ENCODE measurements at places on chromosomes 5 and 9. TPM values are rescaled to one million over a fixed set of nuclear protein-coding genes. Genes with fewer than 3 reads are reported as not detected.

- DNase-seq = no peak
Measured at GRCh38 chr9:127386249-127386648, 10.7 kb upstream of the SLC2A8 start.

DNA sequence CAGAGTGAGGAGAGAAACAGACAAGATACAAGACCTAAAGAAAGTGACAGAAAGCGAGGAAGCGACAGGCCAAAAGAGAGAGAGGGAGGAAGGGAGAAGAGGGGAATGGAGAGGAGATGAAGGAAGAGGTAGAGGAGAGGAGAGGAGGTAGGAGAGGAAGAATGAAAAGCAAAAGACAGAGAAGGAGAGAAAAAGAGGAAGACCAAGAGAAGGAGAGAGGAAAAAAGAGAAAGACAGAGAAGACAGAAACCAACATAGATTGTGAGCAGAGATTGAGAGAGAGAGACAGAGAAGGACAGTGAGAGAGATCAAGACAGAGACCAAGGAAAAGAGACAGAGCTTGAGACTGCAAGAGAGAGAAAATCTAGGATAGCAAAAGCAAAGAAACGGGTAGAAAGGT lies 58.6 kb upstream of the FNIP1 start:
- no peak for DNase-seq

GRCh38 chr9:129548571-129549135 lies 72.2 kb downstream of the C9orf50 start:
- no peak for DNase-seq

DNA sequence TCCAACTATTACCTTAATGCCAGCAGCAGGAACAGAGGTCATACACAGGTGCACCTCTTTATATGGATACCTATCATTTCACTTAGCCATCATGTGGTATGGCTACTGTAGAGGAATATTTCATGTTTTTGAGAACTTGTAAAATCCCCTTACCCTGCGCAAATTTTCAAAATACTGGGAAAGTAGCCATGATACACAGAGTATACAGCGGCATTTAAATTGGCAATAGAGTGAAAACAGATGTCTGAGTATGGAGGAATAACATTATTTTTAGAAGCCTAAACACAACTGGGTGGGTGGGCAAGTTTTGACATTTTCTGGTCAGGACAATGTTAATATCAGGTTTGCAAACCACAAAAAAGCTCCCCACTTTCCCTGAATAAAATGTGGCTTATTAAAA lies 109.5 kb downstream of the SMIM23 start:
- no peak for DNase-seq

DNA sequence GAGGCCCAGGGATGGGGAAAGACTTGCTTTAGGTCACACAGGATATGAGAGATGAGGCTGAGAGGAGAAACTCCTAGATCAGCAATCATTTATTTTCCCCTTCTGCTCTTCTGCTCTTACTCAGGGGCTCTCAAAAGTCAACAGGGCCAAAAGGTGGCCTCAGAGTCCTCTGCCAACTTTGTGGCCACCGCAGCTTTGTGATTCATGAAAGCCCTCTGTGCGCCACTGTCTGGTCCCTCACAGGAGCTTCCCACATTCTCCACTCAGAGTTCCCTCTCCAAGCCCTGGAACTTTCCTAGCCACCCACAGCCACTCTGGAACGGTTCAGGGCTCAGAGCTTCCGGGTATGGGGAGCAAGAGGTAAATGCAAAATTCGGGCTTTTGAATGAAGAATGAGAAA lies 82.4 kb downstream of the COL27A1 start:
- DNase-seq = no peak

DNA sequence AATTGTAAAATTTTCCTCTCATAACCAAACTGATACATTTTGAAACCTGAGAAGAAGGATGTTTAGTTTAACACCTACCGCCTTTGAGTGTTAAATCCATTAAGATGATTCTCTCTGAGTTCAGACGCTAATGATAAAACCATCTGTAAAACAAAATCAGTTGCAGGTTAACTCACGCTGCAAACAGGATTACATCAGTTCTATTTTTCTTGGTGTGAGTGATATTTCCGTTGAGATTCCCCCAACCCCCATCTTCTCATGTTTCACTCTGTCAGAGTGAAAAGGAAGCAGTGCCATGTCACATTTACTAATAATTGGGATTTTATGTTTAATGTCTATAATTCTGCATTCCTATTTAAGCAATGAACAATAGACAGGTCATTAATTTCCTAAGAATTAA lies 146.5 kb downstream of the FANCC start:
- DNase-seq = no peak

DNA sequence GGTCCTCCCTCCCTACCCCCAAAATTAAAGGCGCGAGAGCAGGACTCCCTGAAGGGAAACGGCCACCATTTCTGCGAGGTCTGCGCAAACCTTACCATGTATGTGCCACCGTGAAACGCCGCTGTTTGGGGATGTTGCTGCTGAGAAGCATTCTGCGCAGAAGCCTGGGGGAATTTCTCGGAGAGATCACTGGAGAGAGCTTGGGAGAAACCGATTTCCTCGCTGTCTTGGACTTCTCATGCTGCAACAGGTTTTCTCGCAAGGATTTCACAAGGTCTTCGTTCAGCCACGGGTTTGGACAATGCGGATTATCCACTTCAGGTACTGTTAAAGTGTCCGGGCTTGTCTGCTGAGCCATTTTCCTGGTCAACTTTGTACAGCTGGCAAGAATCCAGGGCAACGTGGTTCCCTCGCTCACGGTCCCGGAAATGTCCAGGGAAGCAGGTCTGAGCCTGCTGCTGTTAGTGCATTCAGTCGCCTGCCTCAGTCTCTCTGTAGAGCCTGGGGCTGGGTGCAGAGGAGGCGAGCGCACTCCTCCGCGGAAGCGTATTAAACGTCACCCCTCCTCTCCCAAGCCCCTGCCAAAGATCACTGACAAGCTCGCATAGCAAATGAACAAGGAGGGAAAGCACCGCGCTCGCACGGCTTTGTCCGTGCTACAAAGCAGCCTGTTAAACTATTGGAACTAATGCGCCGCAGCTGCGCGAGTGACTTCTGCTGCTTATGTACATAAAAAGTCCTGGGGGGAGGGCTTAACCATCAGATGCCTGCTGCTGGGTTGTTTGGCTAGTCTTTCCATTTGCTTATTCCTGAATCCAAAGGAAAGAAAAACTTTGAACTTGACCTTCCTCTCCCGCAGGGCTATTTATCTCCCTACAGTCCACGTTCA lies 125.1 kb downstream of the PDE4D start:
- DNase-seq = peak; percentile 59

- DNase-seq = no peak
Measured at GRCh38 chr5:84131372-84131771, 253.3 kb downstream of the EDIL3 start.

- no peak for DNase-seq
Measured at GRCh38 chr5:149940941-149941644, 3.5 kb downstream of the PDE6A start.

- DNase-seq = no peak
Measured at GRCh38 chr9:124124729-124125650, 113.4 kb downstream of the LHX2 start.

GRCh38 chr9:14258660-14259239 lies 55.2 kb downstream of the NFIB start:
- no peak for DNase-seq

- no peak for DNase-seq
Measured at GRCh38 chr9:87883274-87883673, 597 bp downstream of the SPATA31E1 start.

GRCh38 chr9:120713257-120714087 lies 798 bp downstream of the MEGF9 start:
- DNase-seq = no peak

- no peak for DNase-seq
Measured at GRCh38 chr9:37820142-37820541, 19.5 kb downstream of the DCAF10 start.

DNA sequence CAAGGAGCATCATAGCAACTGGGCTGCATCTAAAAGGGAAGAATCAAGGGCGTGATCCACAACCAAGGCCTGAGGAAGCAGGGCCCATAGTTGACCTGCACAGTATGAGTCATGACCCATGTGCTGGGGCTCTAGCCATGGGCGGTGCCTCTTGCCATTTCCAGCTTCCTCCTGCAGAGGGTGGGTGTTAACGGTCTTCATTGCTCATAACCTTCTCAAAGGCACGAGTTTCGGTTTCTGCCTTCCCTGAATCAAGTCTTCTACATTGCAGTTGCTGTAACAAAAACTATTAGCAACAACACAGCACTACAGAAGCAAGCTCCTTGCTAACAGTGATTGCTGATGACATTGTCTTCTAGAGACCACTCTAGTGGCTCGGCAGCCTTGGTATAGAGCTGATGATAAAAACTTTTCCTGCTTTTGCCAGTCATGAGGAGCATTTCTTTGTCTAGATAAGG lies 66.9 kb downstream of the CTSL start:
- DNase-seq = no peak

GRCh38 chr5:179887095-179887494 lies 20.6 kb downstream of the TBC1D9B start:
- no peak for DNase-seq

- DNase-seq = peak; percentile 33
Measured at GRCh38 chr9:126965541-126966428, 51.2 kb downstream of the RALGPS1 start.

DNA sequence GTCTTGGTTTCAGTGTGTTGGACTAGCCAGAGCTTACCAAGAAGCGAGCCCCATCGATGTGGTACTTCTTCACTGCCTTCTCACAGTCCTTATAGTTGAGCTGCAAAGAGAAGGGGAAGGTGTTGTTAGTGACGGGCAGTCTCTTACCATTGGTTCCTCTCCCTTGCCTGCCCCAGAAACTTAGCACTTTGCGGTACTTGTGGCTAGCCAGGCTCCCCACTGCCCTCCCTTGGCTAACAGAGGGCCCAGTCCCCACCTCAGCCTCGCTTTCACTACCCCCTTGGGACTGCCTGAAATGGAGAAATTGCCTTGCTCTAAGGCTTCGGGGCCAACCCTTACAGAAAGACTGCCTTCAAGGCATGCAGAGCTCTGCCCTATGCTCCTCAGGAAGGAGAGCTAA lies 4.3 kb downstream of the LCP2 start:
- no peak for DNase-seq

DNA sequence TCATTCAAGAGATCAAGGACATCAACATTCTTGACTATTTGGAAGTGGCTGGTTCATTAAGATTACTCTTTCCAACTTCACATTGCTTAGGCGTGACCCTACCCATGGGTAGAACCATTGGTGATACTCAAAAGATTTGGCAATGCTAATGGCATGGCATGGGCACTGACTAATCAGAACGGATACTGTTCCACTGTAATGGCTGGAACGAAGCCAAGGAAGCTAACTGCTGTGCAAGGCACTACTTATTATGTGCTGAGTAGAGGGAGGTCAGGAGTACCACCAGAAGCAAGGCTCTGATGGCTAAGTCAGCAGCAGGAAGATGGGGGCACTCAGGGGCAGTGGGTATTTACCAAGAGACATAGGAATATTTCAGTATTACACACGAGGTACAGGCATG lies 31.9 kb downstream of the GNA14 start:
- DNase-seq = no peak

- no peak for DNase-seq
Measured at GRCh38 chr5:151051931-151052608, 28.8 kb downstream of the TNIP1 start.

- DNase-seq = no peak
Measured at GRCh38 chr5:179700401-179700918, 1.7 kb downstream of the CANX start.

DNA sequence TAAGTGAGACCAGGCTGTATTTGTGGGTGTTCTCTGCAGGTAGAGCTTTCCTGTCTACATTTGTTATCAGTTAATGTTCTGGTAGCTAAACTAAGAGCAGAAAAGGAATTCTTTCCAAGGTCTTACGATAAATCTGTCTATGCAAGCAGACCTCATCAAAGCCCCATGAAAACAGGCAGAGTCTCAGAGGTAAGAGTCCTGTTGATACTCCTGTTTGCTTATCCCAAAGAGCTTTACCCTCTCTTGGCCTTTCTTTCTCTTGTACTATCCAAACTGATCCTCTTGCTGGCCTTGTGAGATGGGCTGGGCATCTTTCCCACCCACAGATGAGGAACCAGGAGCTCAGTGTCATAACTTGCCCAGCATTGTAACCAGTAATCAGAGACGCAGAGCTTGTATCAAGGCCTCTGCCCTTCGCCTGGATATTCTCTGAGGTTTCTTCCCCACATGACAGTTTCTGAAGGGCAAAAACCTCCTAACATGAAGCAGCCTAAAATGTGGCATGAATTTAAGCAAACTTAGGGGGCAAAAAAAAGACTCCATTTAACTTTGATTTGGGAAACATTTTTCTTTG lies 33.5 kb downstream of the PRKACG start:
- DNase-seq = no peak

GRCh38 chr5:105331558-105331957 lies 1769.0 kb upstream of the NUDT12 start:
- DNase-seq = no peak

DNA sequence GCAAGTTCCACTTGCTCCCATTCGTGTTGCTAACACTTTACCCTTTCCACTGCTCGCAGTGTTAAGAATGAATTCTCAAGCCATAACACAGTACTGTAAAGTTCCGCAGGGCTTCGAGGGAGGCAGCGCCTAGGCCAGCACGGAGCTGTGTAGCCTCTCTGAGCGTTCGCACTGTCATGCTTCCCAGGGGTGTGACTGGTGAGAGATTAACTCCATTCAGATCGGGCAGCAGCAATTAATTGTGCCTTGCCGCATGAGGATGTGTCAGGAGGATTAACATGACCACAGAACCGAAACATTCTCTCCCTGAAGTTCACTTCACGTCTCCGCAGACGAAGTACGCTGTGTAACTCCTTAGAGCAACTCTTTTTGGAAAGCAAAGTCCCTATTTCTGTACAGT lies 23.2 kb downstream of the ZBTB34 start:
- no peak for DNase-seq

DNA sequence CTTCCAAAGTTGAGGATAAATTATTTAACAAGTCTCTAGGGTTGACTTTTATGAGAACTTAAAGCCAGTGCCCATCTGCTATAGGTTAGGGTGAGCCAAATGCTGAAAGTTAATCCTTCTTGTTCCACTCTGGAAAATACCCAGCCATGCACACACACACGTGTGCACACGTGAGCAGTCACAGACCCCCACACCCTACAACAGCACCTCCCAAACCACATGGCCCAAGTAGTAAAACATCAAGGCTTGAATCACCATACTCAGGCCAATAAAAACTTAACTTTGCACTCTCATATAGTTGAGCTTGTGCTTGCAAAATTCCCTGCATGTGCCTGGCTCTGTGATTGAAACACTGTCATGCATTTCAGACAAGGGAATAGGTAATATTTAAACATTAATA lies 467.6 kb downstream of the ARHGEF28 start:
- no peak for DNase-seq

- DNase-seq = no peak
Measured at GRCh38 chr9:123072407-123072995, 39.0 kb downstream of the GPR21 start.

GRCh38 chr5:154166901-154167791 lies 23.4 kb upstream of the GALNT10 start:
- no peak for DNase-seq

The LMX1B gene
- 0.37 TPM for total RNA-seq

The KLHL9 gene
- total RNA-seq = 14.7 TPM

The TLE1 gene
- total RNA-seq = 91.0 TPM

The ATP10B gene
- total RNA-seq = 0.10 TPM

The FAT2 gene
- 0.30 TPM for total RNA-seq

The NUTM2G gene
- 0.25 TPM for total RNA-seq

The ERAP2 gene
- not detected for total RNA-seq

The CYLC2 gene
- not detected for total RNA-seq

The LCN12 gene
- 1.7 TPM for total RNA-seq

The BAG1 gene
- 61.5 TPM for total RNA-seq

The ZNF462 gene
- 163 TPM for total RNA-seq

The TCF7 gene
- total RNA-seq = 8.5 TPM

The PPP1R26 gene
- total RNA-seq = 32.7 TPM

The NDST1 gene
- 70.1 TPM for total RNA-seq

The CEL gene
- total RNA-seq = 2.5 TPM

The GRPEL2 gene
- total RNA-seq = 48.9 TPM

The CDC42SE2 gene
- total RNA-seq = 26.3 TPM

The WHRN gene
- total RNA-seq = 7.4 TPM
